ENCODE measurements at places on chromosomes 16 and 17.
A peak's percentile ranks its signal among the peaks of the same experiment; 100 is the strongest.

- no peaks in the 10 kb centered on the region for H3K36me3 ChIP-seq
- no peak within 1 kb of the TSS for H3K27ac ChIP-seq
- no peaks in the 10 kb centered on the region for H3K4me1 ChIP-seq
- H3K27me3 ChIP-seq = no peaks in the 10 kb centered on the region
- DNase-seq = no peak
- peak within 1 kb of the TSS; percentile 33 for H3K4me3 ChIP-seq
Observed at GRCh38 chr16:280552-280951, at the start of gene ARHGDIG. ARHGDIG (plus strand) TSS chr16:280591; CDS start chr16:280681, 90 bp downstream.

DNA sequence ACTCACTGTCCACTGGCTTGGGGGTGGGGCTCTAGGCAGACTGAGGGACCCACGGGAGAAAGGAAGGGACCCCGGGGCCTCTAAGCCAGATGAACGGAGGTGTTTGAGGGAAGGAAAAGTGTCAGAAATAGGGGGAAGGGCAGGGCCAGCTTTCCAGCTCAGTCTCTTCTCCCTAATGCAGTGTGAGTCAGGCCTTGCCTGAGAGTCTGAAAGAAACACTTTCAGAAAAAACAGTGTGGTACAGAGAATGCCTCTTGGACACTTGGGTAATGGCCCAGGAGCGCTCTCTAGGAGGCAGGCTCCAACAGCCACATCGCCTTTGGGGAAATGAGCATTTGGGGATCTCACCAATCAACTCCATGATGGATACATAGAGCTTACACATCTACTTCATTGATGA is 46.9 kb downstream of the NDEL1 start:
- H3K27ac ChIP-seq = no peak overlapping the region
- no peaks in the 10 kb centered on the region for H3K27me3 ChIP-seq
- H3K4me1 ChIP-seq = no peaks in the 10 kb centered on the region
- H3K4me3 ChIP-seq = no peak overlapping the region
- no peaks in the 10 kb centered on the region for H3K36me3 ChIP-seq

GRCh38 chr17:2511138-2511461 is 588 bp downstream of the METTL16 start:
- DNase-seq = no peak
- H3K4me1 ChIP-seq = peaks cover 7% of the 10 kb centered on the region
- peak overlapping the region; percentile 53 for H3K4me3 ChIP-seq

GRCh38 chr17:71423871-71424546 is 696.8 kb upstream of the SOX9 start:
- H3K4me3 ChIP-seq = no peak overlapping the region
- H3K27me3 ChIP-seq = 0 out of 2 replicates have a peak, but pooled peaks cover 2% of the 10 kb centered on the region
- no peaks in the 10 kb centered on the region for H3K4me1 ChIP-seq

GRCh38 chr16:65306722-65307121 is 184.9 kb upstream of the CDH11 start:
- no peak overlapping the region for H3K27ac ChIP-seq
- no peaks in the 10 kb centered on the region for H3K27me3 ChIP-seq
- no peak overlapping the region for H3K4me3 ChIP-seq
- no peaks in the 10 kb centered on the region for H3K36me3 ChIP-seq

GRCh38 chr17:62688398-62689160 is 61.1 kb downstream of the MRC2 start:
- H3K4me3 ChIP-seq = no peak overlapping the region
- no peaks in the 10 kb centered on the region for H3K27me3 ChIP-seq
- no peak for DNase-seq
- no peaks in the 10 kb centered on the region for H3K4me1 ChIP-seq
- no peak overlapping the region for H3K27ac ChIP-seq

DNA sequence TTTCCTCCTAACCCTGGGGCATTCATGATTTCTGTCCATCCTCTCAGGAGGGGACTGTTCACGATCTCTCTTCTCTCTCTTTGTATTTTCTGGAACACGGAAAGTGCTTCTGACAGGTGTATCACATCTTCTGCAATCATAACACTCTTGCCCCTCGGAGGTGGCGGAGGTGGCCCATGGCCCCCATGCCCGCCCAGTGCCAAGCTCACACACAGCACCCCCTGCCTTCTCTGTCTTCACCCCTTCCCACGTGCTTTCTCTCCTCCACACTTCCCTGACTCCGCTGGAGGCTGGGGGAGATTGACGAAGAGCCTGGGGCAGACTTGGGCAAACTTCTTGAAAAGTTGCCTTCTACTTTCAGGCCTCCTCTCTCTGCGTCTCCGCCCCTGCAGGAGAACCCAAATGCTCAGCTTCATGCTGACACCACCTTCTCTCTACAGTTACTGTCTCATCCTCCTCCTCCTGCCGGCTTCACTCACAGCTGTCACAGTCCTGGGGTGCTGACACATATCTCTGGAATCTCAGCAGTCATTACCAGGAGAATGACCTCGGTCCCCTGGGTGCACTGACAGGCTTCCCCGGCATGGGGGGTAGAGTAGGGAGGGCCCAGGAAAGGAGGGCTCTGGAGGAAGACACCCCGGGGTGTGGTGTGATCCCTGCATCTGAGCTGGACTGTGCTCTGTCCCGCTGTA is 127.1 kb downstream of the ENGASE start:
- H3K27ac ChIP-seq = no peak overlapping the region
- H3K4me1 ChIP-seq = no peaks in the 10 kb centered on the region
- no peak for DNase-seq
- no peaks in the 10 kb centered on the region for H3K36me3 ChIP-seq
- no peak overlapping the region for H3K4me3 ChIP-seq

DNA sequence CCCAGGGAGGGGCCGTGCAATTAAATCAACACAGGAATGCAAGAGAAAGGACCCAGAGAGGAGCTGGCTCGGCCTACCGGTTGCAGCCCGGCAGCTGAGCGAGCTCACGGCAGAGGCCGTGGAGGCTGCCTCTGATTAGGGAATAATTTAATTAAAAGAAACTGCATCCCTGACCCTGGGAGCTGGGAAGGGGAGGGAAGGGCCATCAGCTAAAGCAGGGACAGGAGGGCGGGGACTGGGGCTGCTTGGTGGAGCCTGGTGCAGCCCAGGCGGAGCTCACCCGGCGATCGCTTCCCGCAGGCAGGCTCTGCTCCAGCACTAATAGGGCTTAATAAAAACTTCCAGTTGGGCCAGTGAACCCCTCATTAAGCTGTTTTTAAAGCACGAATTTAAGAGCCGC is 43.4 kb downstream of the LMF1 start:
- no peaks in the 10 kb centered on the region for H3K27me3 ChIP-seq
- no peaks in the 10 kb centered on the region for H3K4me1 ChIP-seq
- no peak overlapping the region for H3K4me3 ChIP-seq
- no peak overlapping the region for H3K27ac ChIP-seq

GRCh38 chr17:78112518-78113471 is 15.8 kb downstream of the TMC6 start:
- peak; percentile 92 for DNase-seq
- peaks cover 4% of the 10 kb centered on the region for H3K4me1 ChIP-seq
- peak overlapping the region; percentile 1 for H3K27ac ChIP-seq

DNA sequence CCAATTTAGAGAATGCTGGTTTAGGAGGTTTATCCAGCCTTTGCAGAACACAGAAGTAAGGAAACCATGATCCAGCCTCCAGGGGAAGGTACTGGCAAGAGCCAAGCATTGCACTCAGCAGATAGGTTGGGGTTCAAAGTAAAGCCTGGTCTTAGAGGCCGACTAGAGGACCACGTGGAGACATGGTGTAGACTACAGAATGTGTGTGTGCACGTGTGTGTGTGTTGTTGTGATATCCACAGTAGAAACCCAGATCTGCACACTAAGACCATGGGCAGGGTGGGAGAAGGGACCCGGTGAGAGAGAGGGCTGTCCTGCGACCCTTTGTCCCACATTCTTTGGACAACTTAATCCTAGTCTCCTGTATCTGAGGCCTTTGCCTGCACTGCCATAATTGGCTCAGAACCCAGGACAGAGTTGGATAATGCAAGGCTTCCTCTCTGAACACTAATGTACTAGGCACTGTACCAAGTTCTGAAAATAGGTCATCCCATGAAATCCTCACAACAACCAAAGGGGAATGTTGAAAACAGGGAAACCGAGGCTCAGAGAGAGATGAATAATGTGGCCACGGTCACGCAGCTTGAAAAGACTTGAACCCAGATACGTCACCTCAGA is 325.1 kb upstream of the HSBP1 start:
- no peak overlapping the region for H3K4me3 ChIP-seq
- H3K27me3 ChIP-seq = peaks cover 4% of the 10 kb centered on the region
- DNase-seq = no peak
- H3K36me3 ChIP-seq = no peaks in the 10 kb centered on the region
- no peaks in the 10 kb centered on the region for H3K4me1 ChIP-seq

- H3K27ac ChIP-seq = no peak overlapping the region
- DNase-seq = no peak
- peaks cover 8% of the 10 kb centered on the region for H3K4me1 ChIP-seq
- no peak overlapping the region for H3K4me3 ChIP-seq
Observed at GRCh38 chr17:69912805-69913204, 162.2 kb upstream of the KCNJ16 start.

GRCh38 chr16:6160303-6160702 is 1062.7 kb upstream of the EEF2KMT start:
- no peak overlapping the region for H3K4me3 ChIP-seq
- no peak for DNase-seq
- no peak overlapping the region for H3K27ac ChIP-seq
- no peaks in the 10 kb centered on the region for H3K27me3 ChIP-seq
- no peaks in the 10 kb centered on the region for H3K4me1 ChIP-seq

All from Caco-2 (cell line).